ENCODE measurements at places on chromosomes 7 and 10.

- no peak for DNase-seq
Observed at GRCh38 chr7:72466797-72467196, 54.7 kb upstream of the CALN1 start.

- no peak for DNase-seq
Observed at GRCh38 chr10:76916536-76916935, 721.1 kb downstream of the KCNMA1 start.

DNA sequence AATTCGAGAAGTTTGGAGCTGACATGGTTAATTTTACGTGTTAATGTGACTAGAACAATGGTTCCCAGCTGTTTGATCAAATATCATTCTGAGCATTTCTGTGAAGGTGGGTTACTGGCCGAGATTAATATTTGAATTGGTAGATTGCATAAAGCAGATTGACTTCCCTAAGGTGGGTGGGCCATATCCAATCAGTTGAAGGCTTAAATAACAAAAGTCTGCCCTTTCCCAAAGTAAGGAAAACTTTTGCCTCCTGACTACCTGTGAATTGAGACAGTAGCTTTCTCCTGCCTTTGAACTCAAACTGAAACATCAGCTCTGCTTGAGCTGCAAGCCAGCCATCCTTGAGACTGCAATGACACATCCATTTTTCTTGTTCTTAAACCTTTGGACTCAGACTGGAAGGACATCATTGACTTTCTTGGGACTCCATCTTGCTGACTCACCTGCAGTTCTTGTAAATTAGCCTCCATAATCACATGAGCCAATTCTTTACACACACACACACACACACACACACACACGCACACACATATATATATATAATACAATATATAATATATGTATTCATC, 63.1 kb upstream of the LRRTM3 start:
- DNase-seq: no peak

DNA sequence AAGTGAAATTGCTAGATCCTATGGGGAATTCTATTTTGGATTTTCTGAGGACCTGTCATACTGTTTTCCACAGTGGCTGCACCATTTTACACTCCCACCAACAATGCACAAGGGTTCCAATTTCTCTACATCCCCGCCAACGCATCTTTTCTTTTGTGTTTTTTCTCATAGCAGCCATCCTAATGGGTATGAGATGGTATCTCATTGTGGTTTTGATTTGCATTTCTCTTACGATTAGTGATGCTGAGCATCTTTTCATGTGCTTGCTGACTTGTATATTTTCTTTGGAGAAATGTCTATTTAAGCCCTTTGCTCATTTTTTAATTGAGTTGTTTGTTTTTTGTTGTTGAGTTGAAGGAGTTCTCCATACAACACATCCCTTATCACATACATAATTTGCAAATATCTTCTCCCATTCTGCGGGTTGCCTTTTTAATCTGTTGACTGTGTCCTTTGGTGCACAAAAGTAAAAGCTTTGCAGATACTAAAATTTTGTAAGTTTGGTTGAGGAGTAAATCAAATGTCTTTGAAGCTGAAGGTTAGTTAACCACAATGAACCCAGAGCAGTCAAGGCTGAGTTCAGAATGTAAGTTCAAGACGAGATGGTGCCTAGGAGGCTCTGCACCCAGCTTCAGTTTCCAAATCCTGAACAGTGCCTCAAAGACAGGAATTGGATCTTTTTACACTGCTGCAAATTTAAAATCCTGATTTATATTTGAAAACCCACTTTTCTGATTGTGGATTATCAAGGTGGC, 195.4 kb downstream of the COBL start:
- DNase-seq: no peak

DNA sequence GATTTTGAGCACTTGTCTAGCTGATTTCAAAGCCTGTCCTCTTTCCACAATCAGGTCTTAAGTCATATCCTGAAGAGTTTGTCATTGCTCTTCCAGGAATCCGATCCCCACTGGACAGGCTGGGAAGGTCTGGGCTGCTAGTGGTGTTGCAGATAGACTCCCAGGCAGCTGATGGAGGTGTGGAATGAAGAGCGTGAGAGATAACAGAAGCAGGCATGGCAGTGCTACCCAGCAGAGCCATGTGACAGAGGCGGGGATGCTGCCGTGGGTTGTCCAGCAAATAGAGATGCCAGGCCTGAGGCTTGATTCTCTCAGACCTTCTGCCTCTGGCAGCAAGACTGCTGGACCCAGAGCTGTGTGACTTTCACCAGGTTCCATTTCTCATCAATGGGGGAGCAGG, 116.5 kb upstream of the EEPD1 start:
- no peak for DNase-seq

- no peak for DNase-seq
Observed at GRCh38 chr10:61941202-61941681, 39.7 kb downstream of the ARID5B start.

DNA sequence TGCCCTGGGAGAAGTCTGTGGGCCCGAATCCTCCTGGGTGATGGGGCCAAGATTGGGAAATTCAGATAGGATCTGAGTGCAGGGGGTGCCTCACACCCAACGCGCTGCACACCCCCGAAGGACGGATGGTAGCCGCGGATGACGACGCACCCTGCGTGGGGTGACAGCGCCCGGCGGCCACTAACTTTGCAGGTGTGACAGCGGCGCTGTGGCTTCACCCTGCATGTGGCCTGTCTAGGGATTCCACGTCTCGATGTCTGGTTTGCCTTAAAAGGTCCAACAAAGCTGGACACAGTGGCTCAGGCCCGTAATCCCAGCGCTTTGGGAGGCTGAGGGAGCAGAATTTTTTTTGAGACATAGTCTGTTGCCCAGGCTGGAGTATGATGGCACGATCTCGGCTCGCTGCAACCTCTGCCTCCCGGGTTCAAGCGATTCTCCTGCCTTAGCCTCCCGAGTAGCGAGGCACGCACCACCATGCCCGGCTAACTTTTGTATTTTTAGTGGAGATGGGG, 18.6 kb downstream of the ADAP1 start:
- DNase-seq: no peak

Data from right renal cortex interstitium (tissue), 3 donors.